ENCODE measurements at places on chromosomes 5 and 9.
A peak's percentile ranks its signal among the peaks of the same experiment; 100 is the strongest.

GRCh38 chr5:55073211-55073610 lies 29.2 kb upstream of the GZMA start:
- DNase-seq: no peak

- DNase-seq: no peak
Observed at GRCh38 chr9:130897848-130898551, 1.4 kb upstream of the QRFP start.

GRCh38 chr9:105332471-105332870 lies 88.0 kb downstream of the SLC44A1 start:
- peak; percentile 27 for DNase-seq

DNA sequence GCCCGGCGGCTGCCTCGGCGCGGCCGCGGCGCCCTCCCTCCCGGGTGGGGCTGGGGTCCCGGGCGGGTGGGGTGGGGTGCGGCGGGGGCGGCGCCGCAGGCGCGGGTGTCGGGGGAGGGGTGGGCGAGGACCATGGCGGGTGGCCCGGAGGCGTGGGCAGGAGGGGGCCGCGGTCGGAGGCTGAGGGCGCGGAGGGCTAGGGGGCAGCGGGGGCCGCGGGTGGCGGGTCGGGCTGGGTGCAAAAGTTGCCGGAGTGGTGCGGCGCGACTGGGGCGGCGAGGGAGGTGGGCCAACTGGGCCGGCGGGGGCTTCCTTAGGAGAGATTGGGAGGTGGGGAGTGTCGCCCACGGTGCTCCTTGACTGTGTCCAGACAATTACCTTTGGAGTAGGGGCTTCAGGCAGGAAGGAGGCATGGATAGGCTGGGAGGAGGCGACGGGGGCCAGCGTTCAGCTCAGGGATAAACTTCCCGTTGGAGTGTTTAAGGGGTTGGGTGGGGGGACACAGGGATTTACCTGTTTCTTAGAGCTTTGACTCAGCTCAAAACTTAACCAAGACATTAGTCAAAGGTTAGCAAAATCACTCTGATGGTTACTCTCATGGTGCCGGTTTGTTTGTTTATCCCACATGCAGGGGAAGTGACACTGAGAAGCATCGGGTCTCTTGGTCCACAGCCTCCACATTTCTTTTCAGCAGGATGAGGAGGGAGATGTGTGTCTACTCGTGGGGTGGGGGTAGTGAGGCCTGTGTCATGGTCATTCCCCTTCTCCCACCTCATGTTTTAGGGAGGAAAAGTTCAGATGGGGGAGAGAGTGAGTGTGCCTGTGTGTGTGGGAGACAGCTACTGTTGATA lies 859 bp downstream of the CSNK1G3 start:
- peak; percentile 38 for DNase-seq

- no peak for DNase-seq
Observed at GRCh38 chr9:94545940-94546339, 8.9 kb upstream of the PCAT7 start.

- DNase-seq: peak; percentile 96
Observed at GRCh38 chr5:114243281-114243971, 118.4 kb upstream of the KCNN2 start.

DNA sequence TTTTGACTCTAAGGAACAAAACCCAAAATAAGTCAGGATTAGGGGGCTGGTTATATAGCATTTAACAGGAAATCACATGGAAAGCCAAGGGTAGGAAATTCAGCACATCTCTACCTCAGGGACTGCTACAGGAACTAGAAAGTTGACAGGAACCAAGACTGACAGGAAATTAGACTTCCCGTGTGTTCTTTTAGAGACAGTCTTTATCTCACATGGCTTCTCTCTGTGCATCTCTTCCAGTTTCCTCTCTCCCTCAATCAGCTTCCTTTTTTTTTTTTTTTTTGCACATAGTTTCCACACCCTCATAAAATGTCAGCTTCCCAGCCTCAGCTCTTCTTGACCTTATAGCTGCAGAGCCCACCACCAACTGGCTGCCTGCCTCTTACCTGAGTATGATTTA lies 4.8 kb downstream of the RECK start:
- peak; percentile 28 for DNase-seq

- no peak for DNase-seq
Observed at GRCh38 chr9:90552317-90552716, 90.3 kb downstream of the DIRAS2 start.

- DNase-seq: peak; percentile 32
Observed at GRCh38 chr9:69759021-69759420, 790 bp downstream of the PTAR1 start.

DNA sequence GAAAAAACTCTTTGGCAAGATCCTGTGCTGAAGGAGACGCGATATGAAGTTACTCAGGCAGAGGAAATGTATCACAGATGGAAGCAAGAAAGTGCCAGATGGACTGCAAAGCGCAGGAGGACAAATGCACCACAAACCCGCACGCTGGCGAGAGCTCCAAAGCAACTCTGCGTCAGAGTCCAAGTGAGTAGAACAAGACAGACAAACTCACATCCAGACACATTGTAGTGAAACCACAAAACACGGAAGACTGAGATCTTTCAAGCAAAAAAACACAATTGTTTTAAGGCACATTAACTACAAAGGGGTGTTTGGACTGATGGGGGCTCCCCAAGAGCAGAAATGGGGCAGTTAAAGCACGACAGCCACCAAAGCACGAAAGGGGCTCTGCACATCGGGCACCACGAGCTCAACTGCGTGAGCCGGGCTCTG lies 39.2 kb upstream of the NKD2 start:
- DNase-seq: peak; percentile 26

Measured in EH (cell line).